ENCODE measurements at places on chromosomes 12 and 14.

- no peak for DNase-seq
Measured at GRCh38 chr12:10354071-10354470, 35.8 kb downstream of the KLRK1 start.

GRCh38 chr14:32077081-32078022 is at the start of gene ARHGAP5:
ARHGAP5 (plus strand) TSS chr14:32077304; CDS start chr14:32090670, 13,366 bp downstream.
- DNase-seq, result no peak

- no peak for DNase-seq
Measured at GRCh38 chr14:103545915-103546651, 16.4 kb downstream of the BAG5 start.

GRCh38 chr14:92589213-92589852 is 75.8 kb downstream of the RIN3 start:
- peak; percentile 24 for DNase-seq

DNA sequence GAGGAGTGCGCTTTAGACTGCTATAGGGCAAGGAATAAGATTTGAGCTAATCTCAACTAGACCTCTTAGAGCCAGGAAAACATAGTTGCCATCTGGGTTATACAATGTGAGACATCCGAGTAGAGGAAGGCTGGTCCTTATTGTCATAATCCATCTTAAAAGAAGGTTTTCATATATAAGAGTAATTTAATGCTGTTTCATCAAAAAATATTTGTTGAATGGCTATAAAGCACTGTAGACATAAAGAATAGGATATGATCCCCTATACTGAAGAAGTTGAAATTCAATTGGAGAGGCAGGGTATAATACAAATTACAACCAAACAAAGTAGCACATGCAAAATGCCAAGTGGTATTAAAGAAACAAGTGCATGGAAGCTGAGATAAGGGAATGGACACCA is 294.5 kb downstream of the SSPN start:
- no peak for DNase-seq

DNA sequence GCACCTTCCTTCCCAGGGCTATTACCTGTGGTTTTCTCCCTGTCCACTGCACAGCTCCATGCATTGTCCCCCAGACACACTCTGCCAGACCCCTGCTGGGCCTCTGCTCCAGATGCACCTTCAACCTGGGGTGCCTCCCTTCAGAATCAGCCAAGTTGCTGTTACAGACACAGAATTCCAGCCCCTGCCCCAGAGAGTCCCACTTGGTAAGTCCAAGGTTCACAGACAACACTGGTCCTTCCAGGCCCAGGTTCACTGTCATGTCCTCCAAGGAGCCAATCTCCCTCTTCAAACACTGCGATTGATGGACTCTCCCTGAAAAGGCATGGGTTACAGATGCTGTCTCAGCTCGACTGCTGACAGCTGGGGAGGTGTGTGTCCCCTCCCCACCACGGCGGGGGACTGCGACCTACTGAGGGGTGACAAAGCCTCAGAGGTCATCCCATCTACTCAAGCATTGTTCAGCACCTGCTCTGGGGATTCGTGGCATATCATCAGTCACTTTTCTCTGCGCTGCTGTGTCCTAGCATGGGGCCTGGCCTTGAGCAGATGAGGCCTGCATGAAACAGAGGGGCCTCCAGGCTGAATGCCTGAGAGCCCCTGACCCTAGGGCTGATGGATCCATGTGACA is 24.3 kb downstream of the CALM1 start:
- no peak for DNase-seq

DNA sequence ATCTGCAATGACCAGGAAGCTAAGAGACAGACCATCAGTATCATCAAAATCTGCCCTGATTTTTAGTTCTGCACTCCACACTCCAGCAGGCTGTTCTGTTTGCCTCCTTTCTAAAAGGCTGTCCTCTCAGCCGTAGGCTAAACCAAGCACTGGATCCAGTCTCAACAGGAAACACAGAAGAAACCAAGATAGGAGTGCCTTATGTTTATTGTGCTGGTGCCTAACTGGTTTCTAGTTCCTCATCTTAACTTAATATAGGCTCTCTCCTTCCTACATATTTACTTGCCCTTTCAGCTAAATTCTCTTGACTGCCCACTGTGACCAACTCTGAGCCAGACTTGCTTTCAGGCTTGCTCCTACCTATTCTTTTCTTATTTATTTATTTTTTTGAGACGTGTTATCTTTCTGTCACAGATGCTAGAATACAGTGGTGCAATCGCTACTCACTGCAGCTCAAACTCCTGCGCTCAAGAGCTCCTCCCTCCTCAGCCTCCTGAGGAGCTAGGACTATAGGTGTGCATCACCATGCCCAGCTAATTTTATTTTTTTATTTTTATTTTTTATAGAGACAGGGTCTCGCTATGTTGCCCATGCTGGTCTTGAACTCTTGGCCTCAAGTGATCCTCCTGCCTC is 30.8 kb downstream of the GALNT4 start:
- DNase-seq, result no peak

DNA sequence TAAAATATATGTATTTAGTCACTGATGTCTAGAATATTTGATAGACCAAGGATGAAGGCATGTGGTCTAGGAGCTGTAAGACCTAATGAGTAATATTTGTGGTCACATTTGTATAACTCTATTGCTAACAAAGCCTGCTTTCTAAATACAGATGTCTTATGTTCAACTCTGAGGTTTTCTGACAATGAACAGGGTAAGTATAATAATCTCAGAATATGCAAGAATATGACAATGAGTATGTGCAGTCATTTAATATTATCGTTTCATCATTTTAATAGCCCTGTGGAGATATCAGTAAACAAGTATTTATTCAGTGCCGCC is 389.6 kb downstream of the LRIG3 start:
- DNase-seq, result peak; percentile 26

GRCh38 chr12:68981516-68981915 is 48.5 kb upstream of the CPM start:
- peak; percentile 38 for DNase-seq

DNA sequence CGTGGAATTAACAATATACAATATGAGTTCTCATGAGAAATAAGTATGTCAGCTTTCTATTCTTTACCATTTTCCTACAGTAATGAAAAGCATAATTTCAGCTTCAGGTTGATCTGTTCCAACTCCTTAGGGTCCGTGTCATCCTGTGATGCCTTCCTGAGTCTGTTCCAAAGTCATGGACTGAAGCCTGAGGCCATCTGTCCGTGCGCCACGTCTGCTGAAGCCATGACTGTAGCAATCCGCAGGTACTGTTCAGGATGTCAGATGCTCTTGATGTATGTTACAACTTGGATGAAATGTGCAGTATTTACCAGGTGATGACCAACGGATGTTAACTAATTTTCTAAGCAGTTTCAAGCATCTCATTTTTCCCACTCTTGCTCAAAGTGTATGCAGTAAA is 67.0 kb upstream of the ATF1 start:
- DNase-seq, result no peak

DNA sequence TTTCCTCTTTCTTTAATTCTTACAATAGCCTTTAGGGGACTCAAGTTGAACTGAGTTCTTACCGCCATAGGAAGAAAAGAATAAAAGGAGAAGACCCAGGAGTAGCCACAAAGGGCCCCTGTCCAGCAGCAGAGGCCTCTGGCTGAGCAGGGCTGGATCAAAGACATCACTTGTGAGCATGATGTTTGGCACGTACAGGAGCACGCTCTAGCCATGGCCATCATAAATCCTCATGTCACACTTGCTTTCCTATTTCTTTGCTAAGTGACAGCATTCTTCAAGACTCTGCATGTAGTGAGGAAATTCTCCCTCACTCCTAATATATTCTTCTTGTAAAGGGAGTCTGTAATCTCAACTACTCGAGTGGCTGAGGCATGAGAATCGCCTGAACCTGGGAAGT is 15.7 kb downstream of the CLEC4C start:
- DNase-seq, result no peak

GRCh38 chr14:96727073-96727472 is 70.1 kb upstream of the VRK1 start:
- DNase-seq, result no peak

DNA sequence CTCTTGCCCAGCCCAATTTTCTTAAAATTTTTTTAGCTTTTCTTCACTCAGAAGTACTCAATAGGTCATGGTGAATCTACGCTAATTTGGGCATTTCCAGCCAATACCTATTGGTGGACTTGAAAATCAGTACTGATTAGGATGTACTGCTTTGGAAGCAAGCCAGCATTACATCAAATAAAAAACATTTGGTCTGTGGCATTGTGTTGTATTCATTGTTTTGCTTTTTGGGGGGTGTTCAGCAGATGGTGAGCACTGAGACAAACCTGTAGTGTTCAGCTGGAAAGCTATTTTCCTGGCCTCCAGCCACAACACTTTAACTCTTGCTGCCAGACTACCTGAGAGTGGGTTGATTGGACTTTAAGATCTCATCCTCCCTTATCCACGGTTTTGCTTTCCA is 4.0 kb downstream of the MAPKAPK5 start:
- DNase-seq, result no peak

GRCh38 chr12:125071456-125071855 is 6.2 kb downstream of the AACS start:
- DNase-seq, result no peak

GRCh38 chr12:59055204-59055860 is 135.0 kb upstream of the LRIG3 start:
- DNase-seq, result peak; percentile 96

- DNase-seq, result no peak
Measured at GRCh38 chr12:119236372-119236771, 57.6 kb downstream of the HSPB8 start.

DNA sequence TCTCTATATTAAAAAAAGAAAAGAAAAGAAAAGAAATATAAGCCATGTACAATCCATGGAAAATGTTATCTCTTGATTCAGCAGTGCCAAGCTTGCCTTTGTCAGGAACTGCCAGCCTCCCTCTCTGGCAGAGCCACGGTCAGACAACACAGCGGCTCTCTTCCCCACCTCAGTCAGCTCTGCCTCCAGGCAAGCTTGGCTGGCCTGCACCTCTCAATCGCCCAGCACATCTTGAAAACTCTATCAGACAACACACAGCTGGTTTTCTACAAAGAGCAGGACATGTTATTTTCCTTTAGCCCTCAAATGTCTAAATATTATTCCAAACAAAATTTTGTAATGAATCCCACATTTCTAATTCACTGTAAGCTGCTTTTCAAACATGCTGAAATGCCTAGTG is 20.0 kb upstream of the GCH1 start:
- no peak for DNase-seq

- DNase-seq, result no peak
Measured at GRCh38 chr14:93061380-93062012, 54.2 kb downstream of the ITPK1 start.

GRCh38 chr12:47100160-47100559 is 20.4 kb upstream of the AMIGO2 start:
- no peak for DNase-seq

- DNase-seq, result no peak
Measured at GRCh38 chr12:21568115-21568514, 36.5 kb downstream of the GYS2 start.

- DNase-seq, result peak; percentile 50
Measured at GRCh38 chr14:30389134-30389876, 169.7 kb upstream of the G2E3 start.

DNA sequence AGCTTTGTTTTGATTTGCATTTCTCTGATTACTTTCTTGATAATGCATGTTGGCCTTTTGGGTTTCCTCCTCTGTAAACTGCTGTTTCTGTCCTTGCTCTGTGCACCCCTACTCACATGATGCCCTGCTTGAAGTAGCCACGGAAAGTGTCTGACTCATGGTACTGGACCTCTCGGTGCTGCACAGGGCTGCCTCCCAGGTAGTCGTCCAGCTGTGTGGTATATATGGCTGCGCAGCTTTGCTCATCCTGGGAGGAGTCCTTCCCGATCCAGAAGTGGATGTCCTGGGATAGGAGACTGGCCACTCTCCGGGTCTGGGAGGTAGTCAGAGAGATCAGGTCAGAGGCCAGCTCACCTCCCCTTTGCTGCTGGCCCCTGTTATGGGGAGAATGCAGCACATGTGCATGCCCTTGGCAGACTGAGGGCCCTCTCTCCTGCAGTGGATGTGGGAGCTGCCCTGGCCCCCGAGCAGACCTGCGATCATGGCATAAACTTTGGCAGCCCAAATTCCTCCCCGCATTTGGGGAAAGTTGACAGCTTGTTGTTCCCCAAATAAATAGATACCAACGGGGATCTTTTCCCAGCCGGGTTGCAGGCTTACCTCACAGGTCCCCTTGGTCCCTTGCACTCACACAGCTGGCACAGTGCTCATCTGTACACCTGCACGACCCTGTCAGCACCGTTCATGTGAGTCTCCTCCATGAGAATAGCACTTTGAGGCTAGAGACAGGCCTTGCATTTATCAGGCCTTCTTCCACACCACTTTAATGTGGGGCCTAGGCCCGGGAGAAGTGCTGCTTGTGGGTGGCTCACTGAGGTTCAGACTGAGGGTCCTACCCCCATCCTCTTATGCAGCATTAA is 5.2 kb downstream of the AVIL start:
- no peak for DNase-seq

DNA sequence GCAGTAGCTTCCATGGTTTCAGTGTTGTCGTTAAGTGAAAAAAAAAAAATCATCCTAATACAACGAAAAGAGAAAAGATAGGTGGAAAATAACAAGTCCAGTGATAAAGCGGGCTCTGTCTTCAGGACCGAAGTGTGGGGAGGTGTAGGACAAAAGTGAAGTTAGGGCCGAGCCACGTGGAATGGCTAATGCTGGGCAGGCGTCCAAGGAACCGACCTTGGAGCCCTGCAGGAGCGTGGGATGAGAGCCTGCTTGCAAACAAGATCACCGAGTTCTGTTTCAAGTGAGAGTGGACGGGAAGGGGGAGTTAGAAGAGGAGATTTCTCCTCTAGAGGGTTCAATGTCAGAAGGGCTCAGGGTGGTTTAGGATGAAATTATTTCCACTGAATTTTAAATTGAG is 22.2 kb downstream of the A2ML1 start:
- no peak for DNase-seq

DNA sequence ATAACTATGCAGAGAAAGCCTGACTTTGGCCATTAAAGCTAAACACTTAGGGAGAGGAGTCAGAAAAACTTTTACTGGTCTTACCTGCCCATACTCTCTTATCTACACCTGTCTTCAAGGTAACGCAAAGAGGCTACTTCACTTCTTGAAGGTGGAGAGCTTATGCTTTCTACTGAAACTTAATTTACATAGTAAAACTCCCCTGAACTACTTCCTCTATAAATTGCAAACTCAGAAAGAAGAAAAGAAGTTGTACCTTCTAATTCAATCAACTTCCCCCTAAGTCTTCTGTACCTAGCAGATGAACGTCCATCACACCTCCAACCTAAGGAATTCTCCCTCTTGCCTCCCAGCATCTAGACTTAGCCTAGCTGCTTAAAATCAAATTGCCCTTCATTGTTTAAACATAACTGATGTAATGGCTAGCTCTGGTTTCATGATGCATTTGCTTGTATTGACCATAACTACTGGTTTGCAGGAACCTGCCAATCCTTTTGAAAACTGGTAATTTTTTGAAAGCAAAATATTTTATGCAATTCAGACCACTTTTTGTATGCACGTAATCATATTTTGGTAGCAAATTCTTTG is 87.7 kb downstream of the STON2 start:
- no peak for DNase-seq

GRCh38 chr12:16949871-16950667 is 344.1 kb upstream of the LMO3 start:
- DNase-seq, result no peak

- DNase-seq, result no peak
Measured at GRCh38 chr12:41881891-41882805, 262.5 kb downstream of the GXYLT1 start.

- DNase-seq, result no peak
Measured at GRCh38 chr14:88305528-88306322, 17.3 kb downstream of the KCNK10 start.

- DNase-seq, result peak; percentile 66
Measured at GRCh38 chr12:53101931-53102781, 1.1 kb upstream of the SOAT2 start.

- DNase-seq, result peak; percentile 39
Measured at GRCh38 chr14:66650491-66650911, 142.6 kb downstream of the GPHN start.

All from kidney tubule cell (primary cell).